Skin of body (tissue), 3 donors: ENCODE measurements at places on chromosomes 6 and 20. TPM values are rescaled to one million over a fixed set of nuclear protein-coding genes. Genes with fewer than 3 reads are reported as not detected.

- DNase-seq = no peak
Measured at GRCh38 chr20:25041813-25042530, 16.0 kb downstream of the ACSS1 start.

The SNAP25 gene
- 3.5 TPM for total RNA-seq

The PDE7B gene
- 5.1 TPM for total RNA-seq

- DNase-seq = no peak
Measured at GRCh38 chr6:166733900-166734299, 106.8 kb upstream of the RPS6KA2 start.

- DNase-seq = no peak
Measured at GRCh38 chr6:82739303-82739702, 326.3 kb downstream of the UBE3D start.

The PKIB gene
- total RNA-seq = 4.4 TPM

- no peak for DNase-seq
Measured at GRCh38 chr6:118985123-118985830, 50.3 kb upstream of the MCM9 start.

DNA sequence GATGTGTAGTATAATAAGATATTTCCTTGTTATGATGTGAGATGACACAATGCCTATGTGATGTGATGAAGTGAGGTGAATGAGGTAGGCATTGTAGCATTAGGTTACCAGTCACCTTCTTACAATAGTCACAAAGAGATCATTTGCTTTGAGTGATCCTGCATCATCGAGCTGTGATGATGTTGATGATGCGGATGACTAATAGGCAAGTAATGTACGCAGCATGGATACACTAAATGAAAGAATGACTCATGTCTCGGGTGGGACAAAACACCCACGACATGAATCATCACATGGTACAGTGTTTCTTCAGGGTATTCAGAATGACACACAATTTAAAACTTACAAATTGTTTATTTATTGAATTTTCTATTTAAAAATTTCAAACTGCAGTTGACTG, 806.3 kb upstream of the GJE1 start:
- DNase-seq = no peak
